ENCODE measurements at places on chromosomes 1 and 21.

GRCh38 chr1:187842406-187843165 lies 1013.8 kb downstream of the PLA2G4A start:
- DNase-seq, result no peak

DNA sequence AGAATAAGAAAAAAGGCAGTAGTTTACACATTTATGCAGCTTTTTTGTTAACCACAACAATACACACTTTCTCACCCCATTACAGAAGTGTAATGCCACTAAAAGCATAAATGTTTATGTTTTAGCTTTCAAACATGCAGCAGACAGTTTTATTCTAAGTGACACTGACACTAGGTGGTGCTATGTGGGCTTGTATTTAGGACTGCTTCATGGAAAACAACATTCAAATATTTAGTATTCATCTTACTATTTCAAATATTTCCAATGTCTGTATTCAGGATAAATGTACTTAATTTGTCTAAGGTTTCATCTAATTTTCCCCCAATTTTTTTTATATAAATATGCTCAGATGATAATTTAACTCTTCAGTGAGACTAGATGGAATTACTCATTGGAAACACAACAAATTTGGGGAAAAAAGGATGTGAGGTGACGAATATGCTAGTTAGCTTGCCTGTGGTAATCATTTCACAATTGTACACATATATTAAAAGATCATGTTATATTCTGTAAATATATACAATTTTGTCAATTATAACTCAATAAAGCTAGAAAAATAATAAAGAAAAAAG lies 71.4 kb downstream of the USP1 start:
- no peak for DNase-seq

DNA sequence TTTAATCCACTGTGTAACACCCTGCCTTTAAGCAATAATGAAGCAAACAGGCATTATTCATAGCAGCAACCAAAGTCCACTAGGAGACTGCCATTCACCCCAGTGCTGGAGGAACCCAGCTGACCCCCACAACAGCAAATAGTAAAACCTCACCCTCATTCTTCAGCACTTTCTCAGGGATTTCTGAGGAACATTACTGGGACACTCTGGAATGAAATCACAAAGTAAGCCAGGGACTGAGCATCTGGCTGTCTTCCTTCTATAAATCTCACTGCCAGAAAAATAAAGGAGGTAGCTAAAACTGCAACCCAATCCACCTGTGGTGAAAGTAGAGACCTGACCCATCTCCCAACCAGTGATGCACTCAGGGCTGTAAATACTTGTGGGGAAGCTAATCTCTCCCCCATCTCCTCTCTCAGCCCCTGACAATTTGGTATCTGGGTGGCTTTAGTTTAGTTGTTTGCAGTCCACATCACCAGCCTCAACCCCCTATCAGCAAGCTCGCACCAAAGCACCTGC lies 47.1 kb downstream of the COL6A1 start:
- DNase-seq, result no peak

- no peak for DNase-seq
Measured at GRCh38 chr1:82386365-82387011, 585.8 kb downstream of the ADGRL2 start.

DNA sequence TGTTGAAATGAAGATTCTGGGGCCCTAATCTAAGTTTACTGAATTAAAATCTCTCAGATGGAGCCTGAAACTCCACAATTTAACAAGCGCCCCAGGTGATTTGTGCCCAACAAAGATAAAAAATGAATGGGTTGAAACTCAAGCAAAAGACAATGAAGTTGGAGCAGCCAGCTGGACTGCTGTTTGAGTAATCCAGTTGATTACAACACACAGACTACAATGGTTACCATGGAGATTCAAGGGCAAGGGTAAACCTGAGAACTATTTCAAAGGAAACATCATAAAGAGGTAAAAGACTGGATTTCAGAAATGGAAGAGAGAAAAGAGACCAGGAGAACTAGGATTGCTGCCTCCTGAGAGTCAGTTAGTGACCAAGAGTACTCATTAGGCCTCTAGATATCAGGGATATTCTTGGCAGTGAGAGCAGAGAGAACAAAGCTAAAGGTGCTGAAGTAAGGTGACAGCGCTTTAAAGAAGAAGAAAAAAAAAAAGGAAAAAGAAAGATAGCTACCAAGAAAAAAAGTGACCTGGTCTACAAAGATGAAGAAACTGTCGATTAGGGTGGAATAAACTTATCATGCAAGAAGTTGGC lies 44.5 kb downstream of the LRRC53 start:
- DNase-seq, result no peak

DNA sequence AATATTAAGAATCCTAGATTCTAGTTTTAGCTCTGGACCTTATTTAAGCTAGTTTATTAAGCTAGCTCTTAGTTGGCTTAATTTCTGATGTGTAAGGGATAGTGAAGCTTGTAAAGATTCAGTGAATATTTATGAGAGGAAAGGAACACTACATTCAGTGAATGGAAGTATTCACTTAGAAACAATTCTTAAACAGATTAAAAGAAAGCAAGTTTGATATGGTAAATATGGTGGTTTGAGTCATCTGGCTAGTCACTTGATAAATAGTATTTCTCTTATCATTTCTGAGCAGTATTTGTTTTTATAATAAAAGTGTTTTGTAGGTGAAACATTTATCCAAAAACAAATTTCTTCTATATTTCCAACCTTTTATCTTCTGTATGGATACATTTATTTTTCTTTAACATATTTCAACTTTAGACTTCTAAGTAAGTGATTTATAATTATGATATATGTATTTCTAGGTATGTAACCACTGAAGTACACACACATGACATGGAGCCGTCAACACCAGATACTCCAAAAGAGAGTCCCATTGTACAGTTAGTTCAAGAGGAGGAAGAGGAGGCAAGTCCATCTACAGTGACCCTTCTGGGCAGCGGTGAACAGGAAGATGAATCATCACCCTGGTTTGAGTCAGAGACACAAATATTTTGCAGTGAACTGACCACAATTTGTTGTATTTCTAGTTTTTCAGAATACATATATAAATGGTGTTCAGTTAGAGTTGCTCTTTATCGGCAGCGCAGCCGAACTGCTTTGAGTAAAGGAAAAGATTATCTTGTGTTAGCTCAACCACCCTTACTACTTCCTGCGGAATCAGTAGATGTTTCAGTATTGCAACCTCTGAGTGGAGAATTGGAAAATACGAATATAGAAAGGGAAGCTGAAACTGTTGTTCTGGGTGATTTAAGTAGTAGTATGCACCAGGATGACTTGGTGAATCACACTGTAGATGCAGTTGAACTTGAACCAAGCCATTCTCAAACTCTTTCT lies 55.6 kb downstream of the SUCO start:
- DNase-seq, result peak; percentile 39

DNA sequence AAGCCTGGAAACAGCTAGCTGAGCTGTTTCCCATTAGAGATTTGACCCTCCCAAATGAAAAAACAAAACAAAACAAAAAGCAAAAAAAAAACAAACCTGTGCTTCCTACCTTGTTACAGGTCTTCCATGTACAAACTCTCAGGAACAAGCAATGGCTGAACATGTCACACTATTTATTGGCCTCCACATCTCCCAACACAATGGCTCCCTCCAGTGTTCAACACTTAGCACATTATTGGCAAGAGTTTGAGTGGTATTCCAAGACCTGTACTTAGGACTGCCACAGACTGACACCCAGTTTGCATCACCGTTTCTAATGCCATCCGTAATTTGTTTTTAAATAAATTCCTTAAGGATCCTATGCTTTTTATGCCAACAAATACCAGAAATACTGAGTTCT lies 195.0 kb upstream of the OLFM3 start:
- DNase-seq, result no peak

DNA sequence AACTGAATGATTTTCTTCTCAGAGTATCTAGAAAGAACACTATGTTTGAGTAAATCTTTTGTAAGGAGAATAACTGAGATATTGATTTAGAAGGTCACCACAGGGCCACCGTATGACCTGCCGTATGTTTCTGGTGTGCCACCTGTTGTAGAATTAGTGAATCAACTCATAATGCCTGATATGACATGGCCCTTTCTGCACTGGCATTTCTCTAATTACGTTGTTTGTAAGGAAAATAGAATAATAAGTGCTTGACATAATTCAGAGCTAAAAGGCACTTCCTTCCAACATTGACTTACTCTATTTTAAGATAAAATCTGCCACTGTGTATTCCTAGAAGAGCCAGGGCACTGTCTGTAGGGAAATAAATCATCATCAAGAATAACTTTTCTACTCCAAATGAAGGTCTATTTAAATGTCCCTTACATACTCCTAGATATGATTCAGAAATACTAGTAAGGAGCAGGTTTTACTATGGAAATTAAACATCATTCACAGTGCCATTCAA lies 101.7 kb downstream of the PHTF1 start:
- no peak for DNase-seq

DNA sequence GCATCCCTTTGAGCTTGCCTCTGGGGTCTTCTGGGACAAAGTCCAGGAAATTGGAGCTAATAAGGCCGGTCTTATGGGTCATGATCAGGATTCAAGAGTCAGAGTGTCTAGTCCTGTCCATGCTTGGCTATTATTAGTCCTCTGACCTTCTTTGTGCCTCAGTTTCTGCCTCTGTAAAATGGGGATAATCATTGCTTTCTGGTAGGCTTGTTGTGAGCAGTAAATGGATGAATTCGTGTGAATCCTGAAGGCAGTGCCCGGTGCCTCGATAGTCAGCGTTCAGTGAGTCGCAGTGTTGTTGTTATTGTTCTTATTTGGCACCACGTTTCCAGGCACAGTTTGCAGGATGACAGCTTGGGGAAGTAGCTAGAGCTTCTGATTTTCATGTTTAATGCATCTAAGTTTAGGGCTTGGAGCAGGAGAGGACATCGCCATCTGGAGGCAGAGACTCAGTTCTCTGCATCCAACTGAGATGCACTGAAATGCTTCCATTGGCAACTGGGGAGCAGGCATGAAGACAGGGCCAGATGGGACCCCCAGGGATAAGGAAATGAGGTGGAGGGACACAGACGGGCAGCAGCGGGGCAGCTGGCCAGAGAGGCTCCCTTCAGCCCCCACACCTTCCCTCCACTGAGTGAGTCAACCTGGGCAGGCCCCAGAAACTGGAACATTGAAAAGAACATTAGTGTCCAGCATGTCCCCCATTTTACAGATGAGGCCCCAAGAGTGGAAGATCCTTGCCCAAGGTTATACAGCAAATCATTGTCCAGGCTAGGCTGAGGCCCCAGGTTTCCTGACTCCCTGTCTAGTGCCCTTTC lies 160.3 kb downstream of the PTPRU start:
- no peak for DNase-seq

GRCh38 chr1:232033285-232033684 lies 406.7 kb downstream of the DISC1 start:
- no peak for DNase-seq

GRCh38 chr1:66476774-66477173 lies 57.2 kb upstream of the SGIP1 start:
- DNase-seq, result no peak

- DNase-seq, result no peak
Measured at GRCh38 chr1:69661686-69662085, 94.0 kb downstream of the LRRC7 start.

GRCh38 chr1:39898648-39899603 lies 2.8 kb downstream of the MYCL start:
- peak; percentile 18 for DNase-seq

GRCh38 chr21:32559006-32559610 lies 26.2 kb downstream of the TCP10L start:
- no peak for DNase-seq

DNA sequence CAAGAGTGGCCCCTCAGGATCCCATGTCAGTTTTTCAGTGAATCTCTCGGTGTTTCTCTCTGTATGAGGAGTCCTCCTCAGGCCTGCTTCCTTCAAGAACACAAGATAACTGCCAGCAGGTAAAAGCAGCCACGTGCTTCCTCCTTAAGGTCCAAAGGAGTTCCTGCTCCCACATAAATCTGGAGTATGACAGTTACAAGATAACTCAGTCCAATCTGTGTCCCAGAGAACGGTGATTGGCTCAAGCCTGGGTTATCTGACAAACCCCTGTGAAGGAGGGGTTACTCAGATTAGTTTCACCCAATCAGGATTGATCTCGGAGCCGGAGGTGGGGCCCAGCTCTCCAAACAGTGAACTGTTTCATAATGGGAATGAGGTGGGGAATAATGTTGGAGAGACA lies 5.8 kb upstream of the ANKRD13C start:
- DNase-seq, result no peak

DNA sequence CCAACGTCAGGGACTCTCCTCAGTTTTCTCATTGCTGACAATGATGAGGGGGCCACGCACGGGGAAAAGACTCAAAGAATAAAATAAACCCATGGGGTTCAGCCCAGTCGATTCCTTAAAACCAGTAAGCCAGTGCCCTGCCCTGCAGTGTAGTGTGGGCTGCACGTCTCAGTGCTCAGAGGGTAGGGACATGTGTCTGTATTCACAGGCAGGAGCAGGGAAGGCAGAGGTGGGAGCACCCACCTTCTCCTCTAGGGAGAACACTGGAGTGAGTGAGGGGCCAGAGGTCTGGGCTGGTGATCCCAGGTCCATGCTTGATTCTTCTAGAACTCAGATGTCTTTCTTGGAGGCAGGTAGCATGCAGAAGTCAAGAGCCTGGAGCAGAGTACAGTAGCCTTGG lies 303.6 kb downstream of the MATN1 start:
- DNase-seq, result no peak

GRCh38 chr21:39613041-39613934 lies 548 bp downstream of the B3GALT5 start:
- no peak for DNase-seq

DNA sequence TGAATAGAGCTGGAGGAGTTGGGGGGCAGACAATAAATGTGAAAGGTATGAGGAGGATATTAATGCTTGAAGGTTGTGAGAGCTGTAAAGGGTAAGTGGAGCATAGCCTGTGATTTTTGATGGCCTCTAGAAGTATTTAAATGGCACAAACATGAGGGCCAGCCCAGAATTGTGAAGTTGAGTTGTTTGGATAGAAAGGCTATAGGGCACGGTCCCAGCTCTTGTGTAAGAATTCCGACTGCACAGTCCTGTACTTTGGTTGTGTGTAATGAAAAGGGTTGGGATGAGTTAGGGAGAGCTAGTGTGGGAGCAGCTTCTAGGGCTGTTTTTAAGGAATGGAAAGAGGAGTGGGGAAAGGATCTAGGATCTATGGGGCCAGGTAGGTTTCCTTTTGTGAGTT lies 665.5 kb downstream of the USP25 start:
- DNase-seq, result no peak

DNA sequence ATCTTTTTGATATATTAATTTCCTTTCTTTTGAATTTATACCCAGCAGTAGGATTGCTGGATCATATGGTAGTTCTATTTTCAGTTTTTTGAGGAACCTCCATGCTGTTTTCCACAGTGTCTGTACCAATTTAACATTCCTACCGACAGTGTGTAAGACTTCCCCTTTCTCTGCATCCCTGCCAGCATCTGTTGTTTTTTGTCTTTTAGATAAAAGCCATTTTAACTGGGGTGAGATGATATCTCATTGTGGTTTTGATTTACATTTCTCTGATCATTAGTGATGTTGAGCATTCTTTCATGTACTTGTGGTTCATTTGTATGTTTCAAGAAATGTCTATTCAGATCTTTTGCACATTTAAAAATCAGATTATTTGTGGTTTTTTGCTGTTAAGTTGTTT lies 62.4 kb upstream of the STUM start:
- no peak for DNase-seq
